ENCODE measurements at places on chromosomes 4 and X.

- DNase-seq, result no peak
These were observed 30.9 kb upstream of the TRPC5 start for GRCh38 chrX:112113460-112113859.

GRCh38 chrX:67338262-67338661 is 205.6 kb upstream of the AR start:
- no peak for DNase-seq

- no peak for DNase-seq
These were observed 31.7 kb downstream of the BBS12 start for GRCh38 chr4:122764071-122764820.

- DNase-seq, result no peak
These were observed 200.2 kb downstream of the CLCN4 start for GRCh38 chrX:10356979-10357378.

DNA sequence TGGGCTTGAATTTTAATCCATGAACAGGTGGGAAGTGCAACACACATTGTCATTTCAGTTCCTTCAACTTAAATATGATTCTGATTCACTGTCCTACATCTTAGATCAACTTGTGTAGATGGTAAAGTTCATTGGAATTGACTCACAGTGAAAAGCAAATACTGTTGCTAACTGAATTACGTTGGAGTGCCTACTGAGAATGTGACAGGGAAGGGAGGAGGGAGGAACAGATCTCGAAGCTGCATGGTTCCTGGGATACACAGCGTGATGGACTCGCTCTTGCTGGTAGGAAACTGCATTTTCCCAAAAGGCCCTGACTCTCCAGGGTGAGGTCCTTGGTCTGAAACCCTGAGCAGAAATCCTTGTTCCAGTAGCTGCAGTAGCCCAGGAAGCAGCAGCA is 284.2 kb downstream of the USP46 start:
- no peak for DNase-seq

- DNase-seq, result no peak
These were observed 3.8 kb upstream of the CENPC start for GRCh38 chr4:67549123-67549522.

GRCh38 chr4:29336861-29337260 is 1383.3 kb upstream of the PCDH7 start:
- no peak for DNase-seq

GRCh38 chr4:70946939-70947338 is 44.8 kb downstream of the MOB1B start:
- no peak for DNase-seq

DNA sequence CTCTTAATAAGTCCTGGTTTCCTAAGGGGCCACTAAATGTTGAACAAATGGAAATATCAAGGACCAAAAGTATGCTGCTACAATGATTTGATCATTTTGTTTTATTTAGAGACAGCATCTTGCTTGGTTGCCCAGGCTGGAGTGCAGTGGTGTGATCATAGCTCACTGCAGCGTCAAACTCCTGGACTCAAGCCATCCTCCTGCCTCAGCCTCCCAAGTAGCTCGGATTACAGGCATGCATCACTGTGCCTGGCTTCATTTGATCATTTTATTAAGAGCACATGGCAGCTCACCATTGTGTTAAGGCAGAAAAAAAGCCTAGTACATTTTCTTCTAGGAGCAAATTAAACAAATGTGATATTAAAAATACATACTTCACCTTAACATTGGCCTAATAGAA is 52.7 kb downstream of the DCLK2 start:
- DNase-seq, result no peak

DNA sequence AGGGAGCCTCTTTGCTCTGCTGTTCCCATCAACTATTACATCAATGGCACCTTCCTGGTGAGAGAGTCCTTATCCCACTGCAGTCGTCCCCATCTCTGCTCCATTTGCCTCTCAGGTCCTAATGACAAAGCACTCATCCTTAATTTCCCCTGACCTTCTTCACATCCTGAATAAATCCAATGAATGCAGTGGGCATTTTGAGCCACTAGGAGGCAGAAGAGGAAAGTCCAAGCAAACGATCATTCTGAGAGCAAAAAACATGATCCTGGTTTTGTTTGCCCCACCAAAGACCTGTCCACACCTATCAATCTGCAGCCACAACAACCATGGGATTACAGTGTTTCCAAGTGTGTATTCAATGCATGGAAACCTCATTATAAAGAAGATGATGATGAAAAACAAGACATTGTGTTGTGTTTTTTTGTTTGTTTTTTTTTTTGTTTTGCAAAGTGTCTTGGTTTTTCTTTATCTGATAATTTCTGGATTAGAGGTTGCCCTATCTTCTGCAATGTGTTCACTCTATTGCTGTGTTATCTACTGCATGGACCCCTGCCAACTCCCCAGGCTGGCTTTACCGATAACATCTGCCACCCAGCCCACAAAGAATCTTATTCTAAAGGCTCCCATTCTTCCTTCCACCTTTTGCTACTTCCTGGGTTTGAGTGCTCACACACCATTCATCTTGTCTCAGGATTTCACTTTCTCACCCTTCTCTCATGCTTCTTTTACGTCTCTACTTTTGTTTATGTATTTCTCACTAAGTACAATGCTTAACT is 207.2 kb downstream of the NLGN4X start:
- peak; percentile 1 for DNase-seq

DNA sequence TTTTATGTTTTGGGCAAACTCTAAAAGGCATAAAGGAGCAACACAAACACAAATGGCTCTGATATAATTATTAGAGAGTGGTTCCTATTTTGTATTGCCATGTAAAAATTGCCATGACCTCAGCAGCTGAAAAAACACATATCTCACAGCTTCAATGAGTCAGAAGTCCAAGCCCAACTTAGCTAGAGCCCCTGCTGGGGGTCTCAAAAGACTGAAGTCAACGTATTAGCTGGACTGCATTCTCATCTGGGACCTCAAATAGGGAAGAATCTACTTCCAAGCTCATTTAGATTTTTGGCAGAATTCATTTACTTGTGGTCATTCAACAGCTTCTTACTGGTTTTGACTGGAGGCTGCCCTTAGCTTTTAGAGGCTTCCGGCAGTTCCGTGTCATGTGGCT is 47.4 kb downstream of the FREM3 start:
- DNase-seq, result no peak

DNA sequence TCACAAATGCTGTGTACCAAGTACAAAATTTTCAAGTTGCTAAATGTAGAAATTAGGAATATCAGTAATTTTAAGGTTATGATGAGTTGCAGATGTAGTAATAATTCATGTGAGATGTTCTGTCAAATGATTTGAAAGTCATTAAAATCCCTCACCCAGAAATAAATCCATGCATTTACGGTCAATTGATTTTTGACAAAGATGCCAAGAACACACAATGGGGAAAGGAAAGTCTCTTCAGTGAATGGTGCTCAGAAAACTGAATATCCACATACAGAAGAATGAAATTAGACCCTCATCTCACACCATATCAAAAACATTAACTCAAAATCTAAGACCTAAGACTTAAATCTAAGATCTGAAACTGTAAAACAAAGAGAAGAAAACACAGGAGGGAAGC is 12.9 kb upstream of the BMPR1B start:
- no peak for DNase-seq

GRCh38 chr4:40059362-40059761 is 2.7 kb downstream of the N4BP2 start:
- no peak for DNase-seq

DNA sequence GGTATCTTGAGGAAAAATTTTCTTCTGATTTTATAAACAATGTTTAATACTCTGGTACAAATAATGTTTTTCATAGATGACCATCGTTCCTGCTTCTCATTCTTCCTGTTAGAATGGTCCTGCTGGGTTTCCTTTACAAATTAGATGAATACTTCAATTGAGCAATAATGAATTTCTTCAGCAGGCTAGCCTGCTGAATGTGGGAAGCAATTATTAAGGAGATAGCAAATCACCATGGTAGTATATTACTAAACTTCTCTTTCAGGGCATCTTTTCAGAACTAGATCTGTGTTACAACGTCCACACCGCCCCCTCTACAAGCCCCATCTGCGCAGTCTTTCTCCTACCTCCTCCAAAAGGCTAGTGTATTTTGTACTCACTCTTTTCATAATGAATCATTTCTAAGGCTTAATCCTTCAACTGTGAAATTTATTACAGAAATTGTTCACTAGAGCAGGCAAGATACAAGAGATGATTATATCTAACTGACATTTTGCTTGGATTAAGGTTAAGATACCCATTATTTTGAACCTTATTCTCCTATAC is 38.4 kb downstream of the GPRIN3 start:
- DNase-seq, result no peak

GRCh38 chrX:39442332-39442731 is 641.1 kb downstream of the MID1IP1 start:
- DNase-seq, result no peak

DNA sequence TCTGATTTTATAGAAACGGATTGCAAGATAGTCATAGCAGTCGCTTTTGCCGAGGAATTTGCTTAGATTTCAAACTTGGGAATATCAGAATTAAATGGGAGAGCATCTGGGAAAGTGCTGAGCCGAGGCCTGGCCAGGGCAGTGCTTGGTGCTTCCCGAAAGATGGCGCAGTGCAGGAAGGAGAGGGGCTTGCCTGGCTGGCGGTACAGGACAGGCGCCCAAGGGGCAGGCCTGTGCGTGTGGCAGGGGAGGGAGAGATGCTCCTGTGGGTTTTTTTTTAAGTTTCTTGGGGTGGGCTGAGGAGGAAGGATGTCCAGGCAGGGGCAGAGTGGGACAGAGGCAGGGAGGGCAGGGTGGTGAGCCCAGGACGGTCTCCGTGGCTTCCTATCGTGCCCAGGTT is 241.1 kb downstream of the AFAP1 start:
- no peak for DNase-seq

DNA sequence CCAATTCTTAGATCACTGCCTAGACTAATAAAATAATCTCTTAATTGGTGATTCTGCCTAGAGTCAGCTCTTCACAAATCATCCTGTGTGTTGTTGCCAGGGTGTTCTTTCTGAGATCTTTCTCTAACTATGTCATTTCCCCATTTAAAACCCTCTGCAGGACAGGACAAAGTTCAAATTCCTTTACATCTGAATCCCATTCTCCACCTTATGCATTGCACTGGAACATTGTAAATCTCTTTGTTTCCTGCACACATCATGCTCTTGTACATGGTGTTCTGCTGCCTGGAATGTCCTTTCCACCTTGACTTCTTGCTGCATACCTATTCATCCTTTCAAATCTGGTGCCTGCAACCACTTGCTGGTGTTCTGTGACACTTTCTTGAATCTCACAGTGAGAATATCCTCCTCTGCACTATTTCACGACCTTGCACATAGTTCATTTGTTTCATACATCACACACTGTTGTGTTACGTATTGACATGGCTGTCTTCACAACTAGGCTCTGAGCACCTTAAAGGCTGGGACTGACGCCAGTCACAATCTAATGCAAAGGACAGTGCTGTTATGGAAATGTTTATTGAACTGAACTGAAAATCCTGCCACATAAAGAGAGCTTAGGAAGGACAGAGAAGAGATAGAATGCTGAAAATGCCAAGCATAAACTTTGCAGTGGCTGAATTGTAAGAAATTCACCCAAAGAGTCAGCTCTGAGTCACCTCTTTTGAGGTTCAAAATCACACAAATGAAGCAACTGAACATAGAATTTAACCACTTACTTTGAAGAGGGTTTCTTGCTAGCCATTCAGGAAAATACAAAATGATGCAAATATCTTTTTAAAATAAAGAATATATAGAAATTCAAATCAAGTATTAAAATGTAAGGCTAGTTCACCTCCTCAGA is 26.4 kb upstream of the SMIM14 start:
- DNase-seq, result no peak

DNA sequence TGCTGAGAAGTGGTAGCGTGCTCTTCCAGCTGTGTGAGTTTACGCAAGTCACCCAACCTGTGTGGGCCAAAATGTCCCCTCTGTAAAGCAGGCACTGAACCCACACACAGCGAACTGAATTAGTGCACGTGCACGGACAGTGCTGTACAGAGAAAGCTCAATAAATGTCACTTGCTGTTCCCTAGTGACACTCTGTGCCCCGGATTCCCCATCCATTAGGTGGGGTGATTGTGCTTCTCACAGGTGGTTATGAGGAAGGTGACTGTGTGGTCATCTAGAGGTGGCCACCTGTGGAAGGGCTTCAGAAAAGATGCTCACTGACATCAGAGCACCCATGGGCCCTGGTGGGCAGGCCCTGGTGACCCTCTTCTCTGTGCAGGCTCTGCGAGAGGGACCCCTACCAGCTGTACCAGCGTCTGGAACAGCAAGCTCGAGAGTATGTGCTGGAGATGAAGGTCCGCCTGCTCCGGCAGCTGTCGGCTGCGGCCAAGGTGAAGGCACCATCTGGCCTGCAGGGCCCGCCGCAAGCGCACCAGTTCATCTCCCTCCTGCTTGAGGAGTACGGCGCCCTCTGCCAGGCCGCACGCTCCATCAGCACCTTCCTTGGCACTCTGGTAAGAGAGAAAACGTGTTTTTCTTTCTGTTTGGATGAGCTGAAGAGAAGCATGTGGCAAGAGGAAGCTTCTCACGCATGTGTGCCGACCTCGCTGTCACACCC is 94.3 kb downstream of the FAM193A start:
- no peak for DNase-seq

- DNase-seq, result no peak
These were observed 102.1 kb upstream of the AP1S2 start for GRCh38 chrX:15956681-15957080.

DNA sequence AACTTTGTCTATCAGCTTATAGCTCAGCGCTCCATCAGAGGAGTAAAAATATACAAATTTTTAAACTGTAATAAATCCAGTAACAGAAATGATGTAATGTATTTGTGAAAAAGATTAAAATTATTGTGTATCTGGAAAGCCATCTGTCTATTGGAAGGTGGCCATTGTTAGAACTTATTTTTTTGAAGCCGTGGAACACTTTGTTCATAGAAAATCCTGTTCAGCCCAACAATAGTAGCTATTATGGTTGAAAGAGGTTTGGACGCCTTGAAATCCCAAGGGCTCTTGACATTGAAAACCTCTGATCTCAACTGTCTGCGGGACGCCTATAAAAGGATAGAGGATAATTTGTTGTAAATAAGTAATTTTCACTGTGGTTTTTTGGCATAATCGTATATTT is 98.3 kb downstream of the RAPGEF2 start:
- DNase-seq, result no peak

- no peak for DNase-seq
These were observed 84.5 kb downstream of the FAM53A start for GRCh38 chr4:1599491-1600210.

DNA sequence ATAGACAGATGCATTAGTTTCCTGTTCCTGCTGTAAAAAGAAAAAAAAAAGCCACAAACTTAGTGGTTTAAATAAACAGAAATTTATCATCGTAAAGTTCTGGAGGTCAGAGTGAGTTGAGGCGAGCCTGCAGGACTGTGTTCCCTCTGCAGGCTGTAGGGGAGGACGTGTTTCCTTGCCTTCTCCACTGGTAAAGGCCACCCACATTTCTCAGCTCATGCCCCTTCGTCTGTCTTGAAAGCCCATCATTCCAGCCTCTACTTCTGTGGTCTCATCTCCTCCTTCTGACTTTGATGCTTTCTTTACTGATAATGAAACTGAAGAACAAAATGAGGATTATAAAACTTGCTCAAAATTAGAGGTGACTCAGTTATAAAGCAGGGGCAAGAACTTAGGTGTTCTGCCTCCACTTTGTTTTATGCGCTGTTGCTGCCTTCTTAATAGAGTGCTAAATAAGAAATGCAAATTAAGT is 143.0 kb downstream of the STIM2 start:
- no peak for DNase-seq

GRCh38 chrX:42237956-42238355 is 314.6 kb upstream of the CASK start:
- DNase-seq, result no peak

- no peak for DNase-seq
These were observed 170.1 kb downstream of the SHROOM3 start for GRCh38 chr4:76605099-76605563.

- DNase-seq, result no peak
These were observed 19.1 kb downstream of the WDR17 start for GRCh38 chr4:176084769-176085168.

Data from stimulated activated CD4-positive, alpha-beta T cell treated with anti-CD3 and anti-CD28 coated beads, Interleukin-1b, Interleukin-23, amount 100 ng/mL, for 4 hours (primary cell).